ENCODE measurements at places on chromosomes 5 and 9.

DNA sequence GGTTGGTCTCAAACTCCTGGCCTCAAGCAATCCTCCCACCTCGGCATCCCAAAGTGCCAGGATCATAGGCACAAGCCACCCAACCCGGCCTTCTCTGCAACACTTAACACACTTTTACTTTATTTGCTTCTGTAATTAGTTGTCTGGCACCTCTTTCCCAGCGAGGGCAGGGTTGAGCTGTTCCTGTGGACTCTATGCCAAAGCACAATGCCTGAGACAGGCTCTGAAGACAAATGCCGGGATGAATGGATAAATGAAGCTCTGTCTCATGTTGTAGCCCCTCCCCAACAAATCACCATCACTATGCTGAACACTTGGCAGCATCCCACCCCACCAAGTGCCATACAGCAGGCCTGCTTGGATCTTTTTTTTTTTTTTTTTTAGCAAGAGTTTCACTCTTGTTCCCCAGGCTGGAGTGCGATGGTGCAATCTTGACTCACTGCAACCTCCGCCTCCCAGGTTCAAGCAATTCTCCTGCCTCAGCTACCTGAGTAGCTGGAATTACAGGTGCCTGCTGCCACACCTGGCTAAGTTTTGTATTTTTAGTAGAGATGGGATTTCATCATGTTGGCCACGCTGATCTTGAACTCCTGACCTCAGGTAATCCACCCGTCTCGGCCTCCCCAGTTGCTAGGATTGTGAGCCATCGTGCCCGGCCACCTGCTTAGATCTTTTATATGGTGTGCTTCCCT is 21.3 kb downstream of the GPX3 start:
- DNase-seq: no peak

- no peak for DNase-seq
Observed at GRCh38 chr5:149961957-149962409, 1.4 kb downstream of the SLC26A2 start.

DNA sequence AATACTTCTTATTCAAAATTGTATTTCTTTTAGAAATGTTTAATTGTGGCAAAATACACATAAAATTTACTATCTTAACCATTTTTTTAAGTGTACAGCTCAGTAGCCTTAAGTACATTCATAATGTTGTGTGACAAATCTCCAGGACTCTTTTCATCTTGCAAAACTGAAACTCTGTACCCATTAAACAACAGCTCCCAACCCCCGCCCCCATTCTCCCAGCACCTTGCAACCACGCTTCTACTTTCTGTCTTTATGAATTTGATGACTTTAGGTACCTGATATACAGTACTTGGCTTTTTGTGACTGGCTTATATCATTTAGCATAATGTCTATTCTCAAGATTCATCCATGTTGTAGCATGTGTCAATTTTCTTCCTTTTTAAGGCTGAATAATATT is 2.8 kb upstream of the IL5 start:
- no peak for DNase-seq

GRCh38 chr5:154072414-154073171 is 33.8 kb downstream of the MFAP3 start:
- peak; percentile 45 for DNase-seq

DNA sequence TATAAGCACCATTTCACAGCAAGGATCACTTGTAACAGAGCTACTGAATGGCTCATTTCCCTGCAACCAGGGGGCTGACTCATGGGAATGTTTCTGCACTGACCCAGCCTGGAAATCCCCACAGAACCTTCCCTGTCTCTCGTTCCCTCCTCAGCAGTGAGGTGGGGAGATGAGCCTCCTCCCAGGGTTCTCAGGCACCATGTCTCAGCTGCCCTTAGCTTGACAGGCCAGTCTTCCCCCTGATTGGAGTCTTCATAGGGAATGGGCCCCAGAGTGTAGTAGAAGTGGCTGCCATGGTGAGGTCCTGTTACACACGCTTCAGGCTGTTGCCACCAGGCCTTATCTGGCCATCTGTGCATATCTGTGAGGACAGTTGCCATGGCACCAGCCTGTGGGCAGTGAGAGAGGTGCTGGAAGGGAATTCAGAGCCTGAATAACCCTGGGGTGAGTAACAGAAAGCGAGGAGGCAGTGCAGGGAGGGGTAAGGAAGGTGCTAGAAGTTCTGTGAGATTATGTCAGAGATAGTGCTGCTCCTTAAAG is 324.4 kb downstream of the ENC1 start:
- DNase-seq: no peak

DNA sequence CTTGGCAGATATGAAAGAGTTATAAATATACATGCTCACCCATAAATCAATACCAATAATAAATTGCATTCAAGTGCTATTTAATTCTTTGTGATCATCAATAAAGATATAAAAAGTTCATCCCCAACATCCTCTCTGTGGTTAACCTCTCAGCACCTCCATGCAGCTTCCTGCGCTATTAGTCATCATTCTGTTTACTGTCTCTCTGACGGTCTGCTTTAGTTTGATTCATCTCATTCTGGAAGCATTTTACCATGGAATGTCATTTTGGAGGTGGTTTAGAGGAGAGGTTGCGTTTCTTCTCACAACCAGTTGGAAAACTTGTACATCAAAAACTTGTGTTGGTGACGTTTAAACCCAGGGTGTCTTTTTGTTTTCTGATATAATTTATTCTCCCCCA is 486.6 kb downstream of the BRINP1 start:
- DNase-seq: no peak

- DNase-seq: no peak
Observed at GRCh38 chr9:77802515-77803293, 154.6 kb upstream of the GNA14 start.

DNA sequence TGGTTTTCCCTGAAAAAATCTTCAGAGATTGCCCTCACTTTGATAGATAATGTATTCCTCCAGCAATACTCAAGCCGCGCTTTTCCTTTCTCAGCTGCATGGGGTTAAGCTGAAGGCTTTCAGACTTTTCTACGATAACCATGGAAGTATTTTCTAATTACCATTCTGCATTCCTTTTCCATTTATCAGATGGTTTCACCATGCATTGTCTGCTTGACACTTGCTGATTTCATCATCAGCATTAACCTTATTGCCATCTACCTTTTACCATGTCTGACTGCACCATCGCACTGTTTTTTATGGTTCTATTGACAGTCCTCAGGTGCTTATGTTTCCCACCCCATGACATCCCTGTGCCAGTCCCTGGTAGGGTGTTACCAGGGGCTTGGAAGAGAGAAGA is 91.6 kb downstream of the DMAC1 start:
- no peak for DNase-seq

- DNase-seq: no peak
Observed at GRCh38 chr9:27785714-27786100, 212.4 kb upstream of the C9orf72 start.

DNA sequence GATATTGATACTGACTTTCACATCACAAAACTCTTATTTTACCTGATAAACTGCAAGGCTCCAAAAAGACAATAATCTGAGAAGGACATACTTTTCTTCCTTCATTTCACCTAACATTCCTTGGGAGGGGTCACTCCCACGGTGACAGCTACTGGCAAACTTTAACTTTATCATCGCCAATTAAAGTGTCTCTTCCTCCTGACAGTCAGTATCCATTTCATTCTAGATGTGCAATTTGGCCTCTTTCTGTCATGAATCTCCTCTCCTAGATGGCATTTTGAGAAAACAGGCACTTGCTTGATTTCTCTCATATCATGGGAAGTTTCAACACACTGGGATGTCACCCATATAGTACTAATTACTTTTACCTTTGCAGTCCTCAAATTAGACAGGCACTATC is 413.5 kb upstream of the CCNG1 start:
- no peak for DNase-seq

- DNase-seq: no peak
Observed at GRCh38 chr9:89659891-89660685, 55.3 kb downstream of the GADD45G start.

DNA sequence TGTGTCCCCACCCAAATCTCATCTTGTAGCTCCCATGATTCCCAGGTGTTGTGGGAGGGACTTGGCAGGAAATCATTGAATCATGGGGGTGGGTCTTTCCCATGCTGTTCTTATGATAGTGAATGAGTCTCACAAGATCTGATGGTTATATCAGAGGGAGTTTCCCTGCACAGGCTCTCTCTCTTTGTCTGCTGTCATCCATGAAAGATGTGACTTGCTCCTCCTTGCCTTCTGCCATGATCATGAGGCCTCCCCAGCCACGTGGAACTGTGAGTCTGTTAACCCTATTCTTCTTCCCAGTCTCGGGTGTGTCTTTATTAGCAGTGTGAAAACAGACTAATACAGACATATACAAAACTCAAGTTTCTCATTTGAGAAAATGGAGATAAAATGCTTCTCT is 139.3 kb downstream of the FBXL7 start:
- no peak for DNase-seq

DNA sequence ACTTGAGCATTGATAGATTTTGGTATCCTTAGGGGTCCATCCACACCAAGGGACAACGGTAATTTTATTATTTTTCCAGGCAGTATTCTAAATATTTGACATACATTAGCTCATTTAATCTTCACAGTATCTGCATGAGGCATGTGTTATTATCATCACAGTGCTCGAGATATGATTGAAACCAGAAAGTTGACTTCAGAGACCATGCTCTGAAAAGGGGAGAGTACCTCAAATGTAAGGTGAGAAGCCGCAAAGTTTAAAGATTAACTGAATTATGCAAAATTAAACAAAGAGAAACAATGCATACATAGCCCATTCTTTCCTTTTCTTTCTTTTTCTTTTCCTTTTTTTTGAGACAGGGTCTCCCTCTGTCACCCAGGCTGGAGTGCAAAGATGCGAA is 104.1 kb downstream of the SLC25A46 start:
- no peak for DNase-seq

DNA sequence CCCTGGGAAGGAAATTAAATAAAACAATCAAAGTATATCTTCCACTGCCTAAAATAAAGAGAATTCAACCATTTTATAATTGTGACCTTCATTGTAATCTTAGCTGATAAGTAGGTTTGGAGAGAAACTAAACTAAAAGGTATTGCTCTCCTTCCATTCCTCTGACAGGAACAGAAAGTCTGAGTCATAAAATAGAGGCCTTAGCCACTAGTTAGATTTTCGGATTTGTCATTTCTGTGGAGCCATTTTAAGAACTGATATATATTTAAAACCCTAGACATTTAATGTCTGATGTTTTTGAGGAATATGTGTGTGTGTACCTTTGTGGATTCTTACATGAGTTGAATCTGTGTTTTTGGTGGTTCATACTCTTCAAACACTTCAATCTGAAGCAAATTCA is 11.8 kb upstream of the TMC1 start:
- DNase-seq: no peak

DNA sequence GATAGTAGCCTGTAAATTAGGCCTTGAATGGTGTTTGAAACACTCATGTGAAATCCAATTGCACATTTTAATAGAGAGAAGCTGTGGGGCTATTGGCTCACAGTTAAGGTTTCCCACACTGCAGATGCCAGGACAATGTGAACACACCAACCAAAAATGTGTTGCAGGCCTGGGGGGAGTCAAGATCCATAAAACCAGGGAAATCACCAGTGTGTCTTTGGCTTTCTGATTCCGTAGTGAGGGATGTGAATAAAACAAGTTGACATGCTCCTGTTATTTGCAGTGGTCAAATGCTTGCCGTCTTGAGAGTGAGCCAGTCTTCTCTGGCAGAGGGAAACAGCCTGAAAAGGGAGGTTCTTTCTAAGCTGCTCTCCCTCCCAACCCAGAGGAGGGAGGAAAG is 79.0 kb downstream of the ZNF462 start:
- DNase-seq: no peak

DNA sequence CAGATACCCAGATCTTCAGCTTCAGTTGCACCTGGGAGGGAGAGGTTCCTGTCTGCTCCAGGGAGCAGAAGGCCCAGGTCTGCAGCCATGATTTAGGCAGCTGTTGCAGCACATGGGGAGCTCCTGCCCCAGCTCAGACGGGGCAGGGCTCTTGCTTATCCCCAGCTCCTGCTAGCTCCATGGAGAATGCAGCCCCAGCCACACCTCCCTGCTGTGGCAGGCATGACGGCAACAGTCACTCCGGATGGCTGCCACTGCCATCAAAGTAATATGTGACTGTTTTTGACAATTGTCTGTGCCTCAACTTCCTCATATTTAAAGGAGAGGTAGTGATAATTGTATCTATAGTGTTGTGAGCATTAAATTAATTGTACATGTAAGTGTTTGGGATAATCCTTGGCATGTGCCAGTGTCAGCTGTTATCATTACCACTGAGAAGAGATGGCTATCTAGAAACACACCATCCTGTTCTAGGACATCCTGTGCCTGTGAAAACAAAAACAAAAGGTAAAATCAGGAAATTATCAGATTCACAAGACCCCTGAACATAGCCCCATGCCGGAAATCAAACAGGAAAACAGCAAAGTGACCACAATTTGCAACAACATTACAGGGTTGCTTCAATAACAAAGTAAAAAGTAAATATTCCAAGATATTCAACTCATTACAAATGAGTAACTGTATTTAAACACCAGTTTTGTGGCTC is 1048.8 kb upstream of the ACO1 start:
- DNase-seq: no peak

GRCh38 chr5:60243713-60244112 is 350.2 kb upstream of the PDE4D start:
- no peak for DNase-seq

DNA sequence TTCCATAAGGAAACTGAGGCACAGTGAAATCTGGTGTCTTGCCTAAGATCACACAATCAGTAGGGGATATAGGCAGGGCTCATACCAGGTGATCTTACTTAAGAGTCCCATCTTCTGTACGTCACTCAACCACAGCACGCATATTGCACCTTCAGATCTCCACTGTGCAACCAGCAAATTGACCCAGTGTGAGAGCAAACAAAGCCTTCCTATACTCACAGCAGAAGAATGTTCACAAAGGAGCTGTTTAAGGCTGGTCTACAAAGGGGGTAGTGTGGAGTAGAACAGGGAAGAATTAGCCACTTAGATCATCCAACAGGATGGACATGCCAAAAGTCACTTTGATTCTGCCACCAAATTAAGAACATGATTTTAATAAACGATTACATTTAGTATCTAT is 305.9 kb downstream of the SLIT3 start:
- DNase-seq: no peak

DNA sequence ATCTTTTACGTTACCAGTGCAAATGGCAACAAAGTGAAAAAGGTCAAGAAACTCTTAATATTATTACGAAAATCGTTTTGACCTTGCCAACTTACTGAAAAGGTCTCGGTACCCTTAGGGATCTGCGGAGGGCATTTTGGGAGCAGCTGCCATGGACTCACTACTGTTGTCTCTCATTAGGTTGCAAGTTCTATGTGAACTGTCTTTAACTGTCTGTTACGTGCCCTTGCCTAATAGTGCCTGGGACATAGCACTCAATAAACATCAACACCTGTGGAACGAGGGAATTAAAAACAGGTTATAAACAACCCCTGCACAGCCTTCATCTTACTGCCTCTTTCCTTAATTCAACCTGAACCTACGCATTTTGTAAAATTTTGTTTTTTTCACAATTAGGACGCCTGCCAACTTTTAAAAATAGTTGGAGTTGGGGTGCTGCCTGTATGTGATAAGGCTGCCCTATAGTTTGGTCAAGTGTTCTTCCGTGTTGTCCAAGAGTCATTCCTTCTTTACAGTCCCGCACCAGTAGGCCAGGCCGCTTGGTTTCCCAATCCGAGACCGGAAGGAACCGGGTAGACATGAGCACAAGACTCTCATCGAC is 527 bp upstream of the SREK1 start:
- no peak for DNase-seq

- DNase-seq: no peak
Observed at GRCh38 chr5:111236995-111237394, 12.8 kb downstream of the CAMK4 start.

Measured in NCI-H2171 treated with DMSO at 0.1 percent for 48 hours (cell line).